ENCODE measurements at places on chromosomes 7 and 10.
A peak's percentile ranks its signal among the peaks of the same experiment; 100 is the strongest.

DNA sequence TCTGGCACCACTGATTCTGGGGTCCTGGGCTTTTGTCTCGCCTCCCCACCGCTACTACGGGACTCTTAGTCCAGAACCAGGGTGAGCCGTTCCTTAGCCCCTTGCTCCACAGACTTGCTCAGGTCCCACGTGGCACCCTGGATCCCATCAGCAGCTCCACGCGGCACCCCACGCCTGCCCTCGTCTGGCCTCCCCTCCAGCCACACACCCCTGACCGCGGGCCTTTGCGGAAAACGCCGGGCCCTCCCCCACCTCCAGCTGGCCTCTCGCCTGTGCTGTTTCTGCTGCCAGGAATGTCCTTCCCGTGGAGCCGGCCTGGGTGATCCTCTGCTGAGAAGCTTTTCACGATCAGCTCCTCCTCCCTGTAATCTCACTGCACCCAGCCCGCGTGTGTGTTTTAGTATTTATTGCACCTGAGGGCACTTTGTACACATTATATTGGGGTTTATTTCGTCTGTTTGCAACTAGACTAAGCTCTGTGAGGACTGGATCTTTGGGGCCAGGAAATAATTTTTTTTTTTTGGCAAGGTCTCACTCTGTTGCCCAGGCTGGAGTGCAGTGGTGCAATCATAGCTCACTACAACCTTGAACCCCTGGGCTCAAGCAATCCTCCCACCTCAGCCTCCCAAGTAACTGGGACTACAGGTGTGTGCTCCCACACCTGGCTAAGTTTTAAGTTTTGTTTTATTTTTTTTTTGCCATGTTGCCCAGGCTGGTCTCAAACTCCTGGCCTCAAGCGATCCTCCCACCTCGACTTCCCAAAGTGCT, 10.5 kb upstream of the TTYH3 start:
- DNase-seq, result peak; percentile 73

DNA sequence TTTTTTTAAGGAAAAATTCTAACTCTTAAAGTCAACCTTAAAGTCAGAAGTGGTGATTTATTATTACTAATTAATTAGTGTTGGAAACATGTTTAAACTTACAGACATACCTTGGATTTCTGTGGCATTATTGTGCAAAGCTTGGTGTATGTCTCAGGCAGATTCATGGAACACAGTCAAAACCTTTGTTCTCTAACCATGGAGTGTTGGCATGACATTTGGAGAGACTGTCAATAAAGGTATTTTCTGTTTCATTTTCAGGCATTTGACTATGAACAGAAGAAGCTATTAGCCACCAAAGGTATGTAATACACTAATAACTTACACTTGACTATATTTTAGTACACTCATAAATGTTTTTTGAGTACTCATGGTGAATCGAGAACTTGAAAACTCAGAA, 293.7 kb downstream of the BICC1 start:
- no peak for DNase-seq

GRCh38 chr7:9863545-9863944, 1110.1 kb upstream of the PHF14 start:
- no peak for DNase-seq

DNA sequence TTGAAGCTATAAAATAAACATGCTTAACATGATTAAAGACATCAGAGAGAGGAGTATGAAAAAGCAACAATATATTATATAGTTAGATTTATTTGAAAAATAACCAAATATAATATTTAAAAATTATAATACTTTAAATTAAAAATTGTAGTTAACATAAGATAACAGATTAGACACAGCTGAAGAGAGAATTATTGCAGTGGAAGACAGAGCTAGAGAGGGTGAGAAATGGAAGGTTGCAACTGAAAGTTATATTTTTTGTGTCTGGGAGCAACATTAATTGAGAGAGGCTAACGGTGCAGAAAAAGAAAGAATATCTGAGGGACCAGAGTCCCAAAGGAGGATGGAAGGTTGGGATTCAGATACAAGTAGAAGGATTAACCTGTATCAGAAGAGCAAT, 548.9 kb upstream of the FZD8 start:
- DNase-seq, result no peak

DNA sequence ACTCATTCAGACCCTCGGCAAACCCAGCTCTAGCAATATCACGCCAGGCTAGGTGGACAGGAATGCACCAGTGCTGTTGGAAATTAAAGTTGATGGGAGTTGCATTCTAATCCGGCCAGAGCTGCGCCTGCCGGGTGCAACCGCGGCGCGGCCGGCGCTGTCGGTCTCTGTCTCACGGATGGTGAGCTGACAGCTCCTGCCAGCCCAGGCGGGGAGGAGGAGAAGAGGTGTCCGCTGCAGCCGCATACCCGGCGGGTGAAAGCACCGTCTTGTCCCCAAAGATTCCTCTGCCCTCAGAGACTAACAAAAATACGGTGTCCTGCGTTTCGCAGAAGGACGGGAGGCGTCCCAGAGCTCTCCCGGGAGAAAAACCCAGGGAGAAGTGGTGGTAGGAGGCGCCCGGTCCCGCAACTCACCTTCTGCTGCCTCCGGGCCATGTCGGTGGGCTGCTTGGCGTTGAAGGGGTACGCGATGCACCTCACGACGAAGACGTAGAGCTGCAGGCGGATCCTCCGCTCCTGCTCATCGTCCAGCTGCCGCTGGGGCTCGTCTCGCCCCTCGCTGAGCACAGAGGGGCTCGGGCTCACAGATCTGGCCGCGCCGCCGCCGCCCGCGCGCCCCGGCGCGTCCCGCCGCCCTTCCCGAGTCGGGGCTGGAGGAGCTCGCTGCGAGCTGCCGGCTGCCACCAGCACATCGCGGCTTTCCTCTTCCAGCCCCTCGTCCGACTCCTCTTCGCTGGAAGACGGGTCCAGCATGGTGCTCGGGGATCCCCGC, 490 bp downstream of the CADPS2 start:
- peak; percentile 43 for DNase-seq

GRCh38 chr7:52168085-52168484, 851.5 kb upstream of the COBL start:
- DNase-seq, result no peak

GRCh38 chr10:43024524-43024923, 52.3 kb upstream of the RET start:
- no peak for DNase-seq

DNA sequence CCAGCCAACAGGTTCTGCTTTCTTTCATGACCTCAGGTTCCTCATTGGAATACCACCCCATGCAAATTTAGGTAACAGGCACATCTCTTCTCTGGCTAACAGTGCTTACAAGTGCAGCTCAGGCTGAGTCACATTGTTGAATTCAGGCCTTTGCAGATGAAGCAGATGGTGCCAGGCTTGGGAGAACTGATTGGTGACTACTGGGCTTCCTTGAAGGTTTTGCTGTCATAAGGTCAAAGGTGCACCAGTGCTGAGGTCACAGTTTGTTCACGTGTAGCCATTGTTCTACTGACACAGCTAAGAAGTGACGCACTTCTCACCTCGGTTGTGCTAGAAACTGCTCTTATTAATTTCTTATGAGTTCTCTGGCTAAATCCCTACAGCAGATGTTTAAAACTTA, 128.6 kb upstream of the BMPER start:
- DNase-seq, result peak; percentile 38

DNA sequence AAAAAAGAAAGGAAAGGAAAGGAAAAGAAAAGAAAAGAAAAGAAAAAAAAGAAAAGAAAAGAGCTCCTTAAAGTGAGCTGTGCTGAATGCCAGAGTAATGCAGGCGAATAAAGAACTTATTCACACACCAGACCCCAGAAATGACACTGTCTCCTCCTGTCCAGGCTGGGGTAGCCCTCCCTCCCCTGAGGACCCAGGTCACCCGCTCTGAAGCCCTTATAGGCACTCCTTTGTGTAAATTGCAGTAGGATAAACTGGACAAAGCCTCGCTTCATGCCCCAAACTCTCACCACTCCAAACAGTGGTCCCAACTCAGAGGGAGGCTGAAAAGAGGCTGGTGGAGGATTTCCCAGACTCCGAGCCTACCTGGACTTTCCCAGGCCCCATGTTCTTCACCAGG, 46.3 kb downstream of the PKD1L1 start:
- no peak for DNase-seq

DNA sequence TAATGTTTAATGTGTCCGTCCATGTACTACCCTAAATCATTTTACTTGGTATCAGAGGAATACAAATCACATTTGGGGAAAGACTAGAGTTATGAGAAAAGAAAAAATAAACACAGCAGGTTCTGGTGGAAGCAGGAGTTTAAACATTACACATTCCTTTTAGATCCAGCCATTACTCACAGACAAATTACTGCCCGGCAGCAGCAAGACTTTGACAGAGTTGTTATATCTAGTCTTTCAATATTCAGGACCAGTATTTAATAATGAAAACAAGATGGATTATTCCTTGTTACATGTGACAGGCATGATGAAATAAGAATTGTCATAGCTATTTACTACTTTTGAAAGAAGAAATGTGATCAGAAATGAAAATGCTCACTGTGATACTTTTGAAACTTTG, 131.8 kb upstream of the GNAI1 start:
- DNase-seq, result no peak

- no peak for DNase-seq
Observed at GRCh38 chr10:23694921-23695824, 256.3 kb downstream of the OTUD1 start.

DNA sequence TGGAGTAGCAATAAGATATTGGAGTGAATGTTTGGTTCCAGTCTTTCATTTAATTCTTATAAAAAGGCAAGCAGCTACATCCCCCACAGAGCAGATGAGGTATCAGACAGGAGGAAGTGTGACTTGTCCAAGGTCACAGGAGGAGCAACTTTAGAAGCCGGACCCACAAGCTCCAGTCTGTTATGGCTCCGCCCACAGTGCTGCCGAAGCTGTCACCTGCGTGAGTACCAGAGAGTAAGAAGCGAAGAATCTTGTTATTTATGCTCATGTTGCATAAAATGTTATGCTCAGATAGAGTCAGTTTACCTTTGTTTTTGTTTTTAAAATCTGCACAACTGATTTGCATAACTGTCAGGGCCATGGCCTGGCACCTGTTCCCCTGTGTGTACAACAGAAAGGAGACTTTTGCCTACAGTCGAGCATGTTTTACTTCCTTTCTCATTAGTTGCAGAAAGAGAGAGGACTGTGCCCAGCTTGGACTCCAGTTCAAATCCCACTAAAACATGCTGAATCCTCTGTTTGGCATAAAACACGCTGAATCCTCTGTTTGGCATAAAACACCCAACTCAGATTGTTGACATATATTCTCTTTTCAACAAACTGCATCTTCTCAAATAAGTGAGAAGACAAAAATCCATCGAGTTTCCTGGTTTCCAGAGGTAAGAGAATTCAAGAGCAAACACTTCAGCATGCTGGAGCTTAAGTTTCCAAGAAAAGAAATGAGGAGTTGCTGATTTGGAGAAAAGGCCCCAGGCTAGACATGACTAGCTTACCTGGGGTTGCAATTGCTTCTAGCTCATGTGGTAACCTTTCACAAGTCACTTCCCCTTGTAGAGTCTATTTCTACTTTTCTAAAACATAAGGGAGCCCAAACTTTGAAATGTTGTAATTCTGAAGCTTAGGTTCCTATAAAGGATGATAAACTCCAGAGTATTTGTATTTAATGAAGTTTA, 409.8 kb upstream of the ZMIZ1 start:
- DNase-seq, result no peak

- DNase-seq, result no peak
Observed at GRCh38 chr7:69864274-69864673, 266.0 kb downstream of the AUTS2 start.

GRCh38 chr10:93656155-93656554, 43.8 kb downstream of the PDE6C start:
- DNase-seq, result no peak

- DNase-seq, result peak; percentile 81
Observed at GRCh38 chr7:142461437-142461836, 203.6 kb upstream of the PRSS58 start.

DNA sequence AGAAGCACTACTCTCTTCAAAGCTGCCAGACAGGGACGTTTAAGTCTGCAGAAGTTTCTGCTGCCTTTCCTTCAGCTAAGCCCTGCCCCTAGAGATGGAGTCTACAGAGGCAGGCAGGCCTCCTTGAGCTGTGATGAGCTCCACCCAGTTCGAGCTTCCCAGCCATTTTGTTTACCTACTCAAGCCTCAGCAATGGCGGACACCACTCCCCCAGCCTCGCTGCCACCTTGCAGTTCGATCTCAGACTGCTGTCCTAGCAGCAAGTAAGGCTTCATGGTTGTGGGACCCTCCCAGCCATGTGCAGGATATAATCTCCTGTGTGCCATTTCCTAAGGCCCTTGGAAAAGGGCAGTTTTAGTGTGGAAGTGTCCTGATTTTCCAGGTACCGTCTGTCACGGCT, 74.3 kb downstream of the TMEM26 start:
- no peak for DNase-seq

DNA sequence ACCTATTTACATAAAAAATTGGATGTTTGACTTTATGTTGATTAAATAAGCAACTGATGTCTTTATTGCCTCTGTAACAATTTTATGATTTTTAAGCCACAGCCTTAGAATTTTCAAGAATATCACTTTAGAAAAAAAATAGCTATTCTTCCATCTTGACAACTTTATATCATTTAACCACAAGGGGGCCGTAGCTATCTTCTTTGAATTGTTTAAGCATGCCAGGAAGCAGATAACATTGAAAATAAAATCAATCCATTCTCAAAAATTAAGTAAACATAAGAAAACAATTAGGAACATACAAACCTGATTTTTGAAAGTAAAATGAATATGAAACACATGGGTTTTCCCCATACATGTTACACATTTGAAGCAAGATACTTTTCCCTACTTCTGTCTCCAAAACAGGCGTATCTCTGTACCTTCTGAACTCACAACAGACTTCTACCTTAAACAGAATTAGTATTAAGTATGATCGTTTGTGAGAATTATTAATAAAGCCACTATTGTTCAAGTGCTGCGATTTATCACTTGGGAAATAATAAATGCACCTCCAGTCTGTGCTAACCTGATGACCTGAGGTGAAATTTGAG, 209.0 kb downstream of the CACNA2D1 start:
- DNase-seq, result peak; percentile 72

- DNase-seq, result peak; percentile 61
Observed at GRCh38 chr10:130300608-130301020, 164.4 kb downstream of the GLRX3 start.

- no peak for DNase-seq
Observed at GRCh38 chr7:155181768-155182167, 111.6 kb downstream of the HTR5A start.

- DNase-seq, result peak; percentile 70
Observed at GRCh38 chr7:80014511-80014910, 120.1 kb upstream of the GNAI1 start.

DNA sequence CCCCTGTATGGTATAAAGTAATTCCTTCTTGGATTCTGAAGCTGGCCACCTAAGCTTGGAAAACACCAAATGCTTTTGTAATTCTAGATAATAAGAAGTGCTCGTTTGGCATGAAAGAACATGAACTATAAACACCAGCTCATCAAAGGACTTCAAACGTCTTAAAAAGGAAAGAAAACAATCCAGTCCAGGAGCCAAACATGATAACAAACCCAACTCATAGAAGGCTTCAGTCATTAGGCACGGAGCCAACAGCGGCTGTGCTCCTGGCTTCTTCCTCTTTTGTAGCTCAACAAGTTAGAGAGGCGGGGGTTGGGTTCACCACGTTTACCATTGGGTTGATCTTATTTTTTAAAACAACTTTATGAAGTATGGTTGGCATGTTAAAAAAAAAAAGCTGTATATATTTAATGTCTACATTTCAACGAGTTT, 56.4 kb upstream of the ECHDC3 start:
- DNase-seq, result peak; percentile 80

Measured in fibroblast of lung (primary cell).